Esophagus squamous epithelium (tissue), 5 donors: ENCODE measurements at places on chromosomes 11 and 22.

GRCh38 chr11:35792148-35792845, 129.7 kb downstream of the TRIM44 start:
- DNase-seq, result no peak

GRCh38 chr11:131279654-131280384, 90.6 kb upstream of the NTM start:
- no peak for DNase-seq

DNA sequence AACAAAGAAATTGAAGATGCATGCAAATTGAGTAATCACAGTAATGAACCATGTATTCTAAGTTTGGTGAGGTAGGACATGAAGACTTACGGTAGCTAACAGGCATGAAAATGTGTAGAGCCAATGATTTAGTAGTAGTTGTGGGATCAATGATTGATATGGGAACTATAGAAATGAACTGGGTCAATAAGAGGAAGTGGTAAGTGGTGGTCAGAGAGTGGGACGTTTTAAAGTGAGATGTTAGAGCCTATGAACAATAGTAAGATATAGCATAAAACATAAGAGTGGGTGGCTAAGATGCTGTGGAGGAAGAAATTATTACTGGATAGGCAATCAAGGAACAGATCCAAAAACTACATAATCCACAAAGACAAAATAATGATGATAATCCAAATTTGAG, 45.0 kb downstream of the DLG2 start:
- no peak for DNase-seq

DNA sequence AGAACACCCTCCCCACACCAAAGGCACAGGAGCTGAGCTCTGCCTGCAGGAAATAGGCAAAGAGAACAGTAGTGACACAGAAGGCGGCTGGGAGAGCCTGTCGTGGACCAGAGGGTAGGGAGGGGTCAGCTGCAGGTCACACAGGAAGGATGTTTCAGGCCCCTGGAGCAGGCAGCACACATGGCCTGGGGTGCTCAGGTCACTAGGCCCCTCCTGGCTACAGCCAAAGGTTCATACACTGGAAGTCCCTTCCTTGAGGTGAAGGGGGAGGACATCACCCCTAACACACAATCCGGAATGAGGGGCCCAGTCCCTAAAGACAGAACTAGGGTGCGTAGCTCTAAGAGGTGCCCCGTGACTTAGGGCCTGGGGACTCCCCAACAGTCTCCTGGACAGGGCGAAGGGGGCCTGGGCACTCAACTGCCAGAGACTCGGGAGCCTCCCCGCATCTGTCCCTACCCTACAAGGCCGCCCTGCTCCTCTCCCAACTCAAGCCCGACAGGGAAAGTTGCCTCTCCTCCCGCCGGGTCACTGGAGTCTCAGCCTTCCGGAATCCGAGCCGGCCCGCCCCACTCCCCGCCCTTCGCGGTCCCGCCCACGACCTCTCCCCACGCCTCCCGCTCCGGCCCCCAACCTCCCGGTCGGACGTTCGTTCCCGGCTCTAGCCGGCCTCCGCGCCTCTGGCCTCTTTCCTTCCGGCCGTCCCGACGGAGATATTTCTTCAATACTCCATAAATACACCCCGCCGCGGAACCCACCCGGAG, at the start of gene CYB5R2:
Gene CYB5R2 (minus strand): TSS at position 541 of the 764 bp plus-strand sequence. CDS start 675 bp downstream, outside the sequence.
- no peak for DNase-seq

GRCh38 chr22:21764038-21764804, 28.6 kb upstream of the YPEL1 start:
- DNase-seq, result no peak

GRCh38 chr11:88327462-88328143, 9.9 kb downstream of the CTSC start:
- DNase-seq, result no peak

- no peak for DNase-seq
Measured at GRCh38 chr11:69463181-69463994, 18.1 kb upstream of the LINC01488 start.

DNA sequence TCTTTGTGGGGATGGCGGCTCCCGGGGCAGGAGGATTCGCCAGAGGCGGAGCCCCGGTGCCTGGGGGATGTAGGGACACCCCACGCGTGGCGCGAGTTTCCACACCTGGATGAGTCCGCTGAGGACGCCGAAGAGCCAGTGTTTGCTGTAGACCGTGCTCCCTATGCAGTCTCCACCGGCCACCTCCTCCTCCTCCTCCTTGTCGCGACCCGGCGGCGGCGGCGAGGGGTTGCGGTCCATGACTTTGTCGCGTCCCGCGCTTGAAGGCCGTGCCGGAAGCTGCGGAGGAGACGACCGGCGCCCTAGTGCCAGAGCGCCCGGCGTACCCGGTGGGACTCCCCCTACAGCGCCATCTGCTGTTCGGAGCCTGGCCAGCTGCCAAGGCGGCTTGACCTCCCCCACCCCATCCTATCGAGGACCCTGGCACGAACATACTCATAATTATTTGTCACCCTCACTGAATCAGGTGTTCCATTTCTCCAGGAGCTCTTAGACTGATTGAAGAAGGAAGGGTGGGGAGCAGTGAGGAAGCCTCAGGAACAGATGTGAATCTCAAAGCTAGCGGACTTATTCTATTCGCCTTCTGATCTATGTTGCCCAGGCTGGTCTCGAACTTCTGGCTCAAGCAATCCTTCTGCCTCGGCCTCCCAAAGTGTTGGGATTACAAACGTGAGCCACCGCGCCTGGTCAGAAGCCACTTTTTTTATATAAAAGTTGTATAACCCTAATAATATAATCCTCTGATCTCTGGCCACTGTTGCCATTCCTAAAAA, at the start of gene SAAL1:
Gene SAAL1 (minus strand): TSS at position 281 of the 773 bp plus-strand sequence. CDS start 41 bp downstream, at position 240.
- no peak for DNase-seq

DNA sequence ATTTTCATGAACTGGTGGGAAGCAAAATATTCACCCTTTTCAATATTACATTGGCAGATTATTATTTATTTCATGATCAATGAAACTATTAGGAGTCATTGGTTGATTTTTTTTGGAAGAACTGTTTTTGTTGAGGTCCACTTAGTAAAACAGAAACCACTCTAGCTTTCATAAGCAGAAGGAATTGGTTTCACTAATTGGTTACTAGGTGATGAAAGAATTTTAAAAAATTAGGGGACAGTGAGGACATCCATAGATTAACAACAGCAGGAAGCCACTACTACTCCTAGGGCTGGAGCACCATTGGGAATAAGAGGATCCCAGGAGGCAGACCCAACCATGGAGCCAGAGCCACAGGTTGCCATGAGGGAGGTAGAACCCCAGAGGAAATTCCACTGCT, 74.4 kb upstream of the KCNA4 start:
- DNase-seq, result no peak

- DNase-seq, result no peak
Measured at GRCh38 chr22:49402169-49402568, 425.5 kb downstream of the BRD1 start.

DNA sequence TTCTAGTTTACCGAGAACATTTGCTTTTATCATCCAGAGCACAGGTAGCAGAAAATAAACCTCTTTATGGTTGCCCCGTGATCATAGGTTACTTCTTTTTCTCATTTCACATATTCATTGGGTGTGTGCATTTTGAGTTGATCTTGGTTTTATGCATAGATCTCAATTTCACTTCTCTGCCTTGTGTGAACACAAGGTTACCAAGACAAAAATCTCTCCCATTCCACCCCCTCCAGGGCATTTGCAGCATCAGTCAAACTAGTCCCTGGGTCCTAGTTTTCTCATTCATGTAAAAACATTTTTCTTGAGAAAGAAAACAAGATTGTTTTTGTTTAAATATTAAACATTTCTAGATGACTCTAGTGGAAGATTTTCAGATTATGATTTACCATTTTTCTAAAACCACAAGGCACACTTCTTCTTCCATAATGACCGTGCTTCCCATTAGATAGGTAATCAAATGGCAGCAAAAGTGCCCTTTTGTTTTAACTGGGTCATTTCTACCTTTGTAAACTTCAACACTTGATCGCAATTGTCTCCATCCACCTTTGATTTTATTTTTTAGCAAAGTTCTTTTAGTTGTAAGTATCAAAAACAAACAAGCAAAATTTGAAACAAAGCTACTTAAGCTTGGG, 526.6 kb upstream of the CADM1 start:
- DNase-seq, result no peak

DNA sequence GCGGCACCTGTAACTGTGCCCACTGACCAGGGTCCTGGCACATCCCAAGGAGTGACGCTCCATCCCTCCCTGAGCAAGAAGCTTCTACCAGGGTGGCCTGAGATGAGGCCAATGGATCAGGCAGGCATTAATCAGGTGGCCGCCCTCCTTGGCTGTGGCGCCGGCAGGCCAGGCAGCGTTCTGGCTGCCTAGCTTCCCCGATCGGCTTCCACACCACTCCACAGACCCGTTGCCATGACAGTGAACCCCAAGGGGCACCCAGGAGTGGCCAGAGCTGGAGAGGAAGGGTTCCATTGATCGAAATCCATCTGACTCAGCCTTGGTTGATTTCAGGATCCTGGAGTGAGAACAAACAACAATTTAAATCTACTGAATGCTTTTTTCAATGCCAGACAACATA, 20.5 kb downstream of the LRRC55 start:
- no peak for DNase-seq

GRCh38 chr11:68584097-68584496, 100.2 kb upstream of the GAL start:
- DNase-seq, result no peak

DNA sequence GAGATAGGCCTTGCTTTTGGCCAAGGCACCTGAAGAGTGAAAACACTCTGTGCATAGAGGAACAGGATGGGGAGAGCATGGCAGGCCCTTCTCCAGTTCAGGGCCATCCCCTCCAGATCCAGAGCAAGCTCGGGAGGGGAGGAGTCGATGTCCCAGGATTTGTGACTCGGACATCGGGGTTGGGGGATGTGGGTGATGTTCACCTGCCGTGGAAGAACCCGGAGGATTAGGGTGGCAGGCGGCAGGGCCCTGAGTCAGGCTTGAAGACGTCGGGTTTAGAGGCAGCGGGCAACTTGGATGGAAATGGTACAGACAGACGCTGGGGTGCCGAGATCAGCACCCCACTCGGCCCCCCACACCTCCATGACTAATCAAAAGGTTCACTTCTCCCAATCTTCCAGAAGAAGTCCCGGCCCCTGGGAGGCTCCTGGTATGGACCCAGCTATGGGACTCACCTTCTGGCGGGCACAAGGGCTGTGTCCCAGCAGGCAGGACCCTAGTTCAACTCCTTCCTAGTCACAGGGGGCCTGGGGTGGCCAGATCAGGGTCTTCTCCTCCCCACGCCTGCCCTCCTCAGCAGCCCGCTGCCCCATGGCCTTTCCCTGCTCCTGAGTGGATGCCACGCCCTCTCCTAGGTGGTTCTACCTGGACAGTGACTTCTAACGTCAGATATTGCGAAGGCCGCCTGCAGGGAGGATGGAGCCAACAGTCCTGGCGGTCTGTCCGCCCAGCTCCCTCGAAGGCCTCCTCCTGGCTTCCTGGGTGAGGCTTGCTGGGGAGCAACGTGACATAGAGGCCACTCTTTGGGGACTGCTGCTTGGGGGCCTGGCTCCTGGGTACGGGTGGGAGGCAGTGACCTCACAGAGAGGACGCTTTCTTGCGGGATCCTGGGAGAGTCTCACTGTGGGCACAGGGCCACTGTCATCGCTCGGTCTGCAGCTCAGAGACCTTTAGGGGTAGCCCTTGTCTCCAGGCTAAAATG, 792.5 kb downstream of the BRD1 start:
- no peak for DNase-seq
